ENCODE measurements at places on chromosomes 6 and 20.

DNA sequence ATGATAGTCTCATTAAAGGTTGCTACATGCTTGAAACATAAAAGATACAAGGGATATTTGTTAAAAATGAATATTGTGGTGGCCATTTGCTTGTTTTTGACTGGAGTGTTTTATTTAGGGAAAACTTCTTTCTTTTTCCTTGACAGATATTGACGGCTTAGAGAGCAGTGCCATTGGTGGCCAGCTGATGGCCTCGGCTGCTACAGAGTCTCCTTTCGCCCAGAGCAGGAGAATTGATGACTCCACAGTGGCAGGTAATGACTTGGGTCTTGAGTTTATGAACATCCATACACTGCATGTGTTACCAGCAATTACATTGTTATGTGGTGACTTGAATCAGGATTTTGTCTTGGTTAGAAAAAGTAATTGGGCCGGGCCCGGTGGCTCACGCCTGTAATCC, 67.5 kb upstream of the PBOV1 start:
- DNase-seq = no peak

GRCh38 chr20:51195419-51195901, 172.6 kb upstream of the KCNG1 start:
- DNase-seq = no peak

DNA sequence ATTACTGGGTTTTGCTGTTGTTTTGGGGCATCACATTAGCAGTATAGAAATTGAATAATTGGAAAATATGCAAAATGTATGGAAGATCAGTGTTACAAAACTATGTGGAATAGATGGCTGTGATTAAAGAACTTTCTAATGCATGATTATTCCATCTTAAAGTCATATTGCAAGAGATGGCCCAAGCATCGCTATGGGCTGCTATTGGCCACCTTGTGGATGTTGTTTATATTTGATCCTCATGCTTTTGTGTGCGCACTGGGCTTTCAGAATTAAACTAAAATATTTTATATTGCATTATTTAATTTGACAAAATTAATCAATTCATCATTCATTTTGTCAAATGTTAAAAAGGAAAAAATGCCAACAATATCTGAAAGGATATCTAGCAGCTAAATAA, 16.1 kb upstream of the HMGN3 start:
- DNase-seq = no peak

DNA sequence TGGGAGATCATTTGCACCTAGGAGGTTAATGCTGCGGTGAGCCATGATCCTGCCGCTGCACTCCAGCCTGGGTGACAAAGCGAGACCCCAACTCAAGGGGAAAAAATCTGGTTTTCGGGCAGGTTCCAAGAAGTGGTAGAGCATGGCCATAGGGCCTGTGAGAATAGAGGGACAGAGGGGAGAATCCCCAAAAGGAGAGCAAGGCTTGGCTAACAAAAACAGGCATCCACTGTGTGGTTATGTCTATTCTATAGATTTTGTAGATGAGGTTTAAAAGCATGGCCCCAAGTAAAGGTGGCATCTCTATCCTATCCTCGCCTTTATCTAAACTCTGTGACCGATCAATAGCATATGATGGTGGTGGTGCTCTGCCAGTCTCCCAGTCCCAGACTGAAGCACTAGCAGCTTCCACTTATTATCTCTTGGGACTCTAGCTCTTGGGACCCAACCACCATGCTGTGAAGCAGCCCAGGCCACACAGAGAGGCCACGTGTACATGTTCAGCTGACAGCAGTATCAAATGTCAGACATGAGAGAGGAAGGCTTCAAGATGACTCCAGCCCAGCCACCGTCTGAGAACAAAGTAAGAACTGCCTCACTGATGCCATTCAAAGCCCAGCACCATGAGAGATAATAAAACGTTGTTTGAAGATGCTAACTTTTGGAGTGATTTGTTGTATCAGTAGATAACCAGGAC, 27.7 kb downstream of the EIF2S2 start:
- no peak for DNase-seq

DNA sequence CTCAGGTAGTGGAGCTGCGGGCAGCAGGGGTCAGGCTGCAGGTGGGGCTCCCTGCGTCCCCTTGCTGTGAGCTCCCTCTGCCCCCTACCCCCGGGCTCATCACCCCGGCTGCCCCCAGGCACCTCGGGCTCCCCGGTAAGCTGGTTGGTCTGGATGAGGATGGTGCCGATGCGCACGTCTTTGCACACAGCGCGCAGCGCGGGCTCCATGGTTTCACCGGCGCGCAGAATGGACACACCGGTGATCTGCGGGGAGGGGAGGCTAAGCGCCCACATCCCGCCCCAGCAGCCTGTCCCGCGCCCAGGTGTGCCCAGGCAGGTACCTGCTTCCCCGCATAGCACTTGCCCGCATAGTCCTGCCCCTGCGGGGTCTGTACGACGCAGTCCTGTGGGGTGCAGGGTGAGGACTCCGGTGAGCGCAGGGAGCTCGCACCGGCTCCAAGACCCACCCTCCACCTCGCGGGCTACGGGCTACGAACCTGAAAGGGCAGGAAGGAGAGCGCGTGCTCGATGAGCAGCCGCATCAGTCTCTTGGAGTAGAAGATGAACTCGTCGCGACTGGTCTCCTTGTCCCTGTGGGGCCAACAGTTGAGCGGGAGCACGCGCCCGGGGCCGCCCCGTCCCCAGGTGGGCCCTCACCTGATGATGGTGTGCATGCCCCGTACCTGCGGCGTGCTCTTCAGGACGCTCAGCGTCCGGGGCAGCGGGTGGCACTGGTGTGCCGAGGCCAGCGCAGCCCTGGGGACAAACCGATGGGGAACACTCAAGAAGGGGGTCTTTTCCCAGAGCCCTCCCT, 15.5 kb downstream of the UCKL1 start:
- no peak for DNase-seq

DNA sequence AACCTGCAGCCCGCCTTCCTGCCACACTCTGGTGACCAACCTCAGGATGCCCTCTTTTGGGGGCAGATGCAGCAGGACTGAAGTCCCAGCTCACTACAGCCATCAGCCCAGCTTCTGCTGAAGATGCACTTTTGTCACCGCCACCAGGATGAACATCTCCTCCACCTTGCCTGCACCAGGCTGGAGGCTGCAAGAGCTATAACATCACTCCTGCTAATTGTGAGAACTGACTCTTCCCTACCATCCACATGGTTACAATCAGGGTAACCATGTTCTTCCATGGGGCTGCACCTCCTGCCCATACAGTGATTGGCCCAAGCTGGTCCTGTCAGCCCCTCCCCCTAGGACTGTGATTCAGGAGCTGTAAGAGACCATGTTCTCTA, 2.0 kb upstream of the ACTL10 start:
- no peak for DNase-seq

DNA sequence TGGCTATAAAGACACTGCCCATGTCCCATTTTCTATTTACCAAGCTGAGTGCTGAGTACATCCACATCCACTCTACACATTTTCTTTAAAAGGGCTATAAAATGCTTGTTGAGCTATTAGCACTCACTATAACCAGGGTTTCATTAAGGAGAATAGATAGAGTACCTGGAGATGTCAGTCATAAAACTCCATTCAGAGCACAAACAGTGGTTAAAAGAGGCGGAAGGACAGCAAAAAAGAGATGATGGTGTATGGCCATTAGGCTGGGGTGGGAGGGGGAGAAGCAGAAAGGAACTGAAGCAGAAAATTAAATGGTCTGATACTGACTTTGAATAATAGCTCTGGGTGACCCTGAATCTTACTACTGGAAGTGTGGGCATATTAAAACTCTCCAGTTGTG, 609.9 kb upstream of the MAP3K7 start:
- no peak for DNase-seq

DNA sequence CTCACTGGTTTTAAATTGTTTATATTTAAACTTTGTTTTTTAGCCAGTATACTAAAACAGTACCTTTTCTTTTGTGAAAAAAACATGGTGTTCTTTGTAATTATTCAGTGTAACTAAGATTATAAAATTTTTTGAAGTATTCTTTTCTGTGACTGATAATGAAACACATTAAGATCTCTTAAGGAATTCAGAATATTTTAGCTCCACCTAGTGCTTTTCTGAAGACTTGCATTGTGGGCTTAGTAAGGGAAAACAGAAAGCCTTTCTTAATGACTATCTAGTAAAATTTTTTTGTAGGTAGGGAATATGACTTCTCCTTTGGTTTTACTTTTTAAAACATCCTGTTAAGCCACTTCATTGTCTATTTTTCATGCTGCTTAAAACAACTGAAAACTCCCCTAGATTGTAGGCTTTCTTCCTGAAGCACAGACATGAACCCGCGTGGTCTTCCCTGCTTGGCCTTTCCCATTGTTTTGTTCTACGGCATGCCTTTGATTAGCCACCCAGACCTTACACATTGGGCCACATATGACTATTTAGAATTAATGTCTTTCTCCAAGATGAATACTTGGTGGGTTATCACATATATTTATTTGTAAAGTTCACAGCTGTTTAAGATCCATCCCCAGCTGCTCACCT, 72.1 kb downstream of the AFDN start:
- DNase-seq = no peak

GRCh38 chr6:5995949-5996713, 10.6 kb downstream of the NRN1 start:
- no peak for DNase-seq
